ENCODE measurements at places on chromosomes 4 and X. TPM values are rescaled to one million over a fixed set of nuclear protein-coding genes. Genes with fewer than 3 reads are reported as not detected.
A peak's percentile ranks its signal among the peaks of the same experiment; 100 is the strongest.

- DNase-seq = no peak
These were observed 62.7 kb downstream of the TRIM2 start for GRCh38 chr4:153266988-153267387.

GRCh38 chr4:12005471-12005870 lies 576.8 kb upstream of the HS3ST1 start:
- DNase-seq = no peak

DNA sequence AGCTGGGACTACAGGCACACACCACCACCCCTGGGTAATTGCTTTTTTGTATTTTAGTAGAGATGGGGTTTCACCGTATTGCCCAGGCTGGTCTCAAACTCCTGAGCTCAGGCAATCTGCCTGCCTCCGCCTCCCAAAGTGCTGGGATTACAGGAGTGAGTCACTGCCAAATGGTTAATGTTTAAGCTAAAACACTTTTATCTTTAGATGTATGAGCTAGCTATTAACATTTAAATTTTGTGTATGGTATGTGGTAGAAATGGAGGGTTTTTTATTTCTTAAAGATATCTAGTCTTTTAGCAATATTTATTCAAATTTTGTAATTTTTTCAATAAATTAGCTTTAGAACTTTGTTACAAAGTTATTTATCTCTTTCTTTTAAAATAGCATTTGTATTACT lies 1659.8 kb upstream of the ADGRL3 start:
- no peak for DNase-seq

Gene SUPT20HL2
- total RNA-seq = not detected

Gene AADAT
- 0.33 TPM for total RNA-seq

DNA sequence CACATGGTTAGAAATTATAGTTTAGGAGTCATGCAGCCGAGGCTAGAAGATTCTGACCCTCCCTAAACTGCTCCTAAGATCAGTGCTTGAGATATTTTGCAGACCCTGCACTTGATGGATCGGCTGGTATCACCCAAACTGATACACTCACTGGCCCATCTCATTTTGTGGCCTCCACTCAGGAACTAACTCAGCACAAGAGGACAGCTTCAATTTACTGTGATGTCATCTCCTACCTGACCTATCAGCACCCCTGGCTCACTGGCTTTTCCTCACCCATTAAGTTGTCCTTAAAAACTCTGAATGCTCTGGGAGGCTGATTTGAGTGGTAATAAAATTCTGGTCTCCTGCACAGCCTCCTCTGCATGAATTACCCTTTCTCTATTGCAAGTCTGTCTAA lies 450.9 kb downstream of the PCDH10 start:
- DNase-seq = no peak

DNA sequence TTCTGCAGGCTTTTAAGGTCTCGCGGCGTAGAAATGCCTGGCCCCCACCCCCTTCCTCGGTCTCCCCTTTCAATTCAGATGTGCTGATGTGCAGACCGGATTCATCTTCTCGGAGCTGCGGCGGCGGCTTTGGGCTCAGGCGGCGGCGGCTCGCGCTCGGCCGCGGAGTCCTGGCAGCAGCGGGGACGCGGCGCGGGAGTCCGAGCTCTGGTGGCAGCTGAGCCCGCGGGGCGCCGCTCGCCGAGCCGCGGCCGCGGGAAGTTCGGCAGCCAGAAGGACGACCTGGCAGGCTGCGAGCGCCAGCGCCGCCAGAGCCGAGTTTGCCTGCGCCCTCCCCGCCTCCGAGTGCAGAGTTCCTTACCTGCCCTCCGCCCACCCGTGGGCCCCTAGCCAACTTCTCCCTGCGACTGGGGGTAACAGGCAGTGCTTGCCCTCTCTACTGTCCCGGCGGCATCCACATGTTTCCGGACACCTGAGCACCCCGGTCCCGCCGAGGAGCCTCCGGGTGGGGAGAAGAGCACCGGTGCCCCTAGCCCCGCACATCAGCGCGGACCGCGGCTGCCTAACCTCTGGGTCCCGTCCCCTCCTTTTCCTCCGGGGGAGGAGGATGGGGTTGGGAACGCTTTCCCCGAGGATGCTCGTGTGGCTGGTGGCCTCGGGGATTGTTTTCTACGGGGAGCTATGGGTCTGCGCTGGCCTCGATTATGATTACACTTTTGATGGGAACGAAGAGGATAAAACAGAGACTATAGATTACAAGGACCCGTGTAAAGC lies 448 bp downstream of the TLL1 start:
- DNase-seq = no peak

DNA sequence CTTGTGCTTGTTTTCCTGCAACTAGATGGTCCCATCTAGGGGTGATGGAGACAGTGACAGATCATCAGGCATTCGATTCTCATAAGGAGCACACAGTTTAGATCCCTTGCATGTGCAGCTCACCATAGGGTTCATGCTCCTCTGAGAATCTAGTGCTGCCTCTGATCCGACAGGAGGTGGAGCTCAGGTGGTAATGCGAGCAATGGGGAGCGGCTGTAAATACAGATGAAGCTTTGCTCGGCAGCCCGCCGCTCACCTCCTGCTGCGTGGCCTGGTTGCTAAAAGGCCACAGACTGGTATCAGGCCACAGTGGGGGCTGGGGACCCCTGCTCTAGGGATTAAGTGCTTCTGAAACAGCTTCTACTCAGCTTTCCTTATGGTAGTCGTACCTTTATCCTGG lies 28.5 kb upstream of the CCDC110 start:
- peak; percentile 76 for DNase-seq

- no peak for DNase-seq
These were observed 314.2 kb upstream of the IGFBP7 start for GRCh38 chr4:57424232-57424897.

Gene GRIA2
- not detected for total RNA-seq

- DNase-seq = no peak
These were observed 16.6 kb upstream of the UGT2B17 start for GRCh38 chr4:68592673-68593072.

Gene NRK
- total RNA-seq = 0.26 TPM

Gene PDGFRA
- total RNA-seq = 23.1 TPM

DNA sequence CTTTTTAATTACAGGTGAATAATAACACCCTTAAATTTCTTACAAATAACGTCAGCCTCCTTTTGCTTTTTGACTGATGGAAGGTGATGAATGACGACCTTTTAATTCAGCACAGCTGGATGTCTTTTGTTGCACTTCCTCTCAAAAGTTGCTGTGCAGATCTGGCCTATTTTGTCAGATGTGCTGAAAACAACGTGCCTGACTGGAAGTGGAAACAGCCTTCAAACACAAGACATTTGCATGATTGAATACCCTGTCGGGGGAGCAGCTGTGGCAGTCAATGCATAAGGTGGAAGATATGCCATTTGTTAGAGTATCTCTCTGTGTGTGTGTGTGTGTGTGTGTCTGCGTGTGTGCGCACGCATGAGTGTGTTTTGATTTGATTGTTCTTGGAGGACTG lies 579.7 kb downstream of the SPRY1 start:
- DNase-seq = no peak

- DNase-seq = no peak
These were observed 138.0 kb upstream of the SMIM31 start for GRCh38 chr4:164615964-164616363.

Gene CDX4
- not detected for total RNA-seq

Gene TIMM8A
- 2.7 TPM for total RNA-seq

Gene LAMP2
- total RNA-seq = 70.0 TPM

Gene PRRG1
- 20.0 TPM for total RNA-seq

Gene ABHD18
- total RNA-seq = 3.9 TPM

Gene ZFYVE28
- 6.0 TPM for total RNA-seq

- no peak for DNase-seq
These were observed 199.2 kb downstream of the APBB2 start for GRCh38 chr4:41015016-41015675.

GRCh38 chr4:26030260-26030667 lies 116.2 kb downstream of the SMIM20 start:
- no peak for DNase-seq

Gene ZC4H2
- total RNA-seq = 1.8 TPM

- DNase-seq = no peak
These were observed 92.5 kb upstream of the STOX2 start for GRCh38 chr4:183812567-183812966.

DNA sequence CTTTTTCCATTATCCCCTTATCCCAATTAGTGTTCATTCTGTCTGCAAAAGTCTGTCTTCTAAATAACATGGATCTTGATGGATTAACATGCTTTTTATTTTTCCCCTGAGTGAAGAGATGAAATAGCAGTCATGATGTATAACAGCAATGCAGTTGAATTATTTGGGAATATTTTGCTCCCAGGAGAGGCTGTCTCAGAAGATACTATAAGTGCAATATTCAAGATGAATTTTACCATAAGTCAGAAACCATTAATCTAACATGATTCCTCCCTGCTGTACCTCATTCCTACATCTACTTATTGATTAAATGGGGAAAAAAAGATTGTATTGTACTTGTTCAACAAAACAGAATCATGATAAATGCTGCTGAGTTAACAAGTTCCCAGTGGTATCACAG lies 233.2 kb upstream of the KCNIP4 start:
- no peak for DNase-seq

DNA sequence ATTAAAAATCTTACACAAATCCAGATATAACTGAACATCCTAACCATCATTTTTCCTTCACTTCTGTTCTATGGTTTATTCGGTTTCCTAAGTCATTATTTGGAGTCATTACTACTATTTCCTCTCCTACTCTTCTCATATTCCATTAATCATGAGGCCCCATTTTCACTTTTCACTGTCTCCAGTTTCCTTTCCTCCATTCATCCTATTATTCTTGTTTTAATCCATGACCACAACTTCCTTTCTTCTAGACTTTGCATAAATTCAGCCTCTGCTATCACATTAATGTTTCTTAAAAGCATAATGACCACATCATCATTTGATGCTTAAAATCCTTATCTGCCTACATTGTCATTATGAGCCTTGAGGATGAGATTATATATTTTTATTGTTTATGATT lies 555.0 kb upstream of the NDST4 start:
- DNase-seq = no peak

GRCh38 chr4:186765673-186766546 lies 42.3 kb upstream of the FAT1 start:
- DNase-seq = no peak

Gene PSAPL1
- total RNA-seq = not detected

Gene ADRA2C
- total RNA-seq = 5.4 TPM

DNA sequence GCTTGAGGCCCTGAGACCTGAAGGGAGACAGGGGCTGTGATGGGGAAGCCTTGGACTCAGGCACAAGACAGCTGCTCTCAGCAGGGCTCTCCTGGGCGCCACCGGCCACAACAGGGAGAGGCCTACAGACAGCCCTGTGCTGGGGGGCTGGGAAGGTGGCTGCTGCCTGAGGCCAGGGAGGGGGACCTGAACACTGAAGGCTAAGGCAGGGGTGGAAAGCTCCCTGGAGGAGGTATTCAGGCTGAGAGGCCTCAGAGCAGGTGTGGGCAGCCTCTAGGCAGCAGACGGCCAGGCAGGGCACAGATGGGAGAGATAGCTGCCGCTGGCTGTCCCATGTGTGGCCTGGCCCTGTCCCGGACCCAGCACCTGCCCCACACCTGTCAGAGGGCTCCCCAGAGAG lies 33.0 kb downstream of the TACC3 start:
- DNase-seq = no peak

DNA sequence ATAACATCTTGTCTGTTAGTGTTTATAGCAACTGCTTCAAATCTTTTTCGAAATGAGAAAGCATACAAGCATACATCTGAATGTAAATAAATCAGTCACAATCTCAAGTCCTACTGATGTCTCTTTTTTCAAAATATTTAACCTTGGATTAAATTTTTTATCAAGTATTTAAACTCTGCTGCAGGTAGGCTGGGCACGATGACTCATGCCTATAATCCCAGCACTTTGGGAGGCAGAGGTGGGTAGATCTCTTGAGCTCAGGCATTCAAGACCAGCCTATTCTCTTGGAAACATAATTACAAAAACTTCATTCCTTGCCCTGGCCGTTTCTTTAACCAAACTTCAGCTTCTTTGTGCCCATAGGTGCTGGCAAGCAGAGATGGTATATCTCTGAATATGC lies 540.3 kb upstream of the GALNT7 start:
- no peak for DNase-seq

Gene CD38
- 9.0 TPM for total RNA-seq

DNA sequence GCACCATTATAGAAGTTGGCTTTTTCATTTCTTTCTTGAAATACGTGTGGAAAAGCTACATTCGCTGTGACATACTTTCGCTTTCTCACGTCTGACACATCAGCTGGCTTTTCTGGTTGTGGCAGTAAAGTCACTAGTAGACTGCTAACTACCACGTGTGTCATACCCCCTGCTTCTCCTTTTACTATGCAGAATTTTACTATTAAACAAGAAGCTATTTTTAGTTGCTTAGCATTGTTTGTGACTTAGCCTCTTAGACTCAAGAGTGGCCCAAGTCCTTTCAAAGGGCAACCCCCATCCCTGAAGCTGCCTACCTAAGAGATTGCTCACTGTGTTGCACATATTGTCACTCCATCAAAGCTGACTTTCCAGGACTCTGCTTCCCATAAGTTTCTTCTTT lies 2.1 kb upstream of the IL2 start:
- no peak for DNase-seq
